ENCODE measurements at places on chromosomes 16 and 17.

DNA sequence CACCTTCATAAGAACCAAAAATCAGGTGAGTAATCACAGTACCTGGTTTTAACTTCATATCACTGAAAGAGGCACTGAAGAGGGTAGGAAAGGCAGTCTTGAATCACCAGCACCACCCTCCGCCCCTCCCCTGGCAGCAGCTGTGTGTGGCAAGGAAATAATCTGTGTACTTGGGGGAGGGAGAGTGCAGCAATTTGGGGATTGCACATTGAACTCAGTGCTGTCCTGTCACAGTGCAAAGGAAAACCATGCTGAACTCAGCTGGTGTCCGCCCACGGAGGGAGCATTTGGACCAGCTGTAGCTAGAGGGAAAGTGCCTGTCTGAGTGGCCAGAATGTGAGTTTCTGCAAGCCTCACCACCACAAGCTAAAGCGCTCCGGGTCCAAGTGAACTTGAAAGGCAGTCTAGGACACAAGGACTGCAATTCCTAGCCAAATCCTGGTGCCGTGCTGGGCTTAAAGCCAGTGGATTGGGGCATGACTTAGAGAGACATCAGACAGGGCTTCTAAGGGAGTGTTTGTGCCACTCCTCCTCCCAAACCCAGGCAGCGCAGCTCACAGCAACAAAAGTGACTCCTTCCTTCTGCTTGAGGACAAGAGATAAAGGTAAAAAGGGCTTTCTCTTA, 39.7 kb upstream of the ALDH3A1 start:
- DNase-seq, result no peak

- DNase-seq, result no peak
These were observed 473.6 kb downstream of the CDH11 start for GRCh38 chr16:64648282-64648681.

DNA sequence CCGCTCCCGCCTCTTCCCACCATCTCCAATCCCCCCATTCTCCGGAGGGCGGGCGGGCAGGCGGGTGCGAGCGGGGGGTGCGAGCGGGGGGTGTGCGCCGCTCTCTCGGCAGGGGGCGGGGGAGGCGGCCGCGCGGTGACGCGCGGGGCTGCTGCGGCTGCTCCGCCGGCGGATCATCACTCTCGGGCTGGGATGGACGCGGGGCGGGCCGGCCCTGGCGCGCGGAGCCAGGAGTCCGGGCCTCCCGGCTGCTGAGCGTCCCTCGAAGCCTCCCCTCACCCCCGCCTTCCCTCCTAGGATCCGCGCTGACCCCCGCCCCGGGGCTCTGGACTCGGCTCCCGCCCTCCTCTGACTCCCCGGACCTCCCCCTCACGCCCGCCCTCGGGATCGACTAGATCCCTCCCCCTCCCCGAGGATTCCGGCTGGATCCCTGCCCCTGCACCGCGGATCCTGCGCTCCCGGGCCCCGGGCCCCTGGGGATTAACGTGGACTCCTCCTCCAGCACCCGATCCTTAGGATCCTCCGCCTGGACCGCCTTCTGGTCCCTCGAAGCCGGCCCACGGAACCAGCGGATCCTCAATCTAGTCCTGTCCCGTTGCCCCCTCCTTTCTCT, 946 bp upstream of the TMEM256 start:
- DNase-seq, result no peak

DNA sequence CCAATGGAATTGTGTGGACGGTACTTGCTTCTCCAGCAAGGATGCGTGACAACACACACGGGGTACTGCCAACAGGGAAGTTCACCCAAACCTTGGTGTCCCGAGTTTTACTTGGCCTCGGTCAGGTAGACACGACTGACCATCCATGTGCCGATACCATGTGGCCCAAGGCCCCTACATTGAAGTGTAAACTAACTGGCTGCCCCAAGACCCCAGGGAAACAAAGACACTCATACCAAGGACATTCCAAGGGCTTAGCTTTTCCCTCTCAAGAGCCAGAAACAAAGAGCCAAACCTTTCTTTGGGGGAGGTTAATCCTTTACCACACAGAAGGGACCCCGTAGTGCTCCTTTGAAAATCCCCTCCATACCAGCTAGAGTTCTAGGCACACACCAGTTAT, 215.9 kb upstream of the TNRC6C start:
- DNase-seq, result no peak

DNA sequence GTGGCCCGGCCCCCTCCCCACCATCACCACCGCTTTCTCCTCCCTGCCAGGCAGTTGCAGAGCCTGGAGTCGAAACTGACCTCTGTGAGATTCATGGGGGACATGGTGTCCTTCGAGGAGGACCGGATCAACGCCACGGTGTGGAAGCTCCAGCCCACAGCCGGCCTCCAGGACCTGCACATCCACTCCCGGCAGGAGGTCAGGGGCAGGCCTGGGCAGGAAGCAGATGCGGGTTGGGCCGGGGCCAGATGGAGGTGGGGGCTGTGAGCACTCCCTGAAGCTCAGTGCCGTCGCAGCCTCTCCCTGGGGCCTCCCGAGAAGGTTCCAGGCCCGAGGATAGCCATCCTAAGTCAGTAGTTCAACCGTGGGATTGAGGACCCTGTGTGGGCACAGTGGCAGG, 14.2 kb upstream of the ADGRG3 start:
- no peak for DNase-seq

DNA sequence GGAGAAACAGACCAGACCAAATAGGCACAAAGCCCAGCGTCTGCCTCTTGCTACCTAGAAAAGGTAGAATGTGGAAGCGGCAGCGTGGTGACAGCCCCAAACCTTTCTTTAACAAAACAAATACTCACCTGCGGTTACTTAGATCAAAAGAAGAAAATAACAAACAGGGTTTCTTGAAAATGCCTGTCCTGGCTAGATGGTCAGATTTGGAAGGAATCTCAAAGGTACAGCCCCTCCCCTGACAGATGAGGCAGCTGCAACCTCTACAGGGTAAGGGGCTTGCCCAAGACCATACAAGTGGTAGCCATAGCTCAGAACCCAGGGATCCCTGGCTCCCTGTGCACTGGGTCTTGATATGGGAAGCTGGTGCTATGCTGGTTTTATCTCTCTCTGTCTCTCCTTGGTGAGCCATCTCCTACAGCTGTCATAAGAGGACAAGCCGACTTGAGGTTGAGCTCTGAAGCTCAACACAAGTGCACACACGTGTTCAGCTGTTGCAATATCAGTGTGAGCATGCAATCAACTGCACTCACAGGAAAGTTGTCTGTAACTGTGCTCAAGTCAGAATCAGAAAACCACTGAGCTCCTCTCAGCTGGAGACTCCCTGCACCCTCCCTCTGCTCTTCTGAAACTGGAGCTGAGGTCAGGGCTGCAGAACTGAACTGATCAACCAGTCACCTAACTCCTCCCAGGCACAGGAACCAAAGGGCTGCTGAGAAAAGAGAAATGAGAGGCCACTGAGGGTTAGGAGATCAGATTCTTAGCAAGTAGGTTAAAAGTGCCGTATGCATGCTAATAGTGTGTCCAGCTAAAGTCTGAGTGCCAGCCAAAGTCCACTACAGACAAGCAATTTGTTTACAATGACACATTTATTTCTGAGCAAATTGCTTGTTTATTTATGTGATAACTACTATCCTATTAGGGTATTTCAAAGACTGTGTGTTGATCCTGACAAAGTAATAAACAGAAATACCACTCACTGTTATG, 6.1 kb upstream of the RNF157 start:
- no peak for DNase-seq

DNA sequence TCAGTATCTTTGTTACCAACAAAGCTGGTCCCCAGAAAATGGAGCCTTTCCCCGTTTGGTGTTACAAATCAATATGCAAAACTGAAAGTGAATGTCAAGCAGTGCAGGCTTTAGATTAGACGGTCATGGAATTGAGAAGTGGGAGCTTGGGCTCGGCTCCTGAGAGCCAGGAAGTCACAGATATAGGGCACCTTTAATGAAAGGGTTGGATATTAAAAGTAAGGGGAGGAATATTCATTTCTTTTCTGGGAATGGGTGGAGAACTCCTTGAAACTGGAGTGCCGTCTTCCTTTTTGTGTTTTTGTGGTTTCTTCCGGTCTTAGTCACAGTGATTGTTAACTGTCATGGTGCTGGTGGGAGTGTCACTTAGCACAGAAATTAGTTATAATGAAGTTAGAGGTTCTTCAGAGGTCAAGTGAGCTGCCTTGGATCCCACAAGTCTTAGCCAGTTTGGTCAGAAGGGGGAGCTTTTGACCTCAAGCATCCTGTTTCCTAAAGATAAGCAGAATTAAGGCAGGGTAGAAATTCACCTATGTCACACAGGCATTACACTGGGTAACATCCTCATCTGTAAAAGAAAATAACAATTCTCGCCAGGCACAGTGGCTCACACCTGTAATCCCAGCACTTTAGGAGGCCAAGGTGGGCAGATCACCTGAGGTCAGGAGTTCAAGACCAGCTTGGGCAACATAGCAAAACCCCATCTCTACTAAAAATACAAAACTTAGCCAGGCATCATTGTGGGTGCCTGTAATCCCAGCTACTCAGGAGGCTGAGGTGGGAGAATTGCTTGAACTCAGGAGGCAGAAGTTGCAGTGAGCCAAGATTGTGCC, 9.6 kb upstream of the EIF1 start:
- DNase-seq, result no peak

- DNase-seq, result no peak
These were observed 1.2 kb downstream of the ARHGAP44 start for GRCh38 chr17:12790249-12791106.

DNA sequence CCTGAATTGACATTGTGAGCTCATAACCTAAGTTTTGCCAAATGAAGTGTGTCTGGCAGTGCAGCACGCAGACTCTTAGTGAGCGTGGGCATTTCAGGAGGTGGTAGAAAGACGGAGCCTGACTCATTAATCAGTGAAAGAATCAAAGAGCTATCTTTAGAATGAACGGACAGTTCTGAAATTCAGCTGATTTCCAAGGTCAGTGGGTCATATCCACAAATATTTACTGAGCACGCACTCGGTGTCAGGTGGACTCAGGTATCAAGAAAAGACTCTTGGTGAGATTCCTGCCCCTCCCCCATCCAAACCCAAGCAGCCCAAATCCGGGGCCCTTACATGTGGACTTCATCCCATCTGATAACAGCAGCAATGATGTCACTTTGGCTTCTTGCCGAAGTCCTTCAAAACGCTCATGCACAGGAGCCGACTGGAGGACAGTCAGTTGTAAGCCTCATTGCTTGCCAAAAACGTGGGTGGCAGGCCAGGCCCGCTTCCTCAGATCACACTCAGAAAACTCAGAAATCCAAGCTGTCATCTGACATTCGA, 185.8 kb downstream of the HS3ST3A1 start:
- DNase-seq, result no peak

GRCh38 chr16:10070591-10070990, 111.6 kb downstream of the GRIN2A start:
- no peak for DNase-seq

DNA sequence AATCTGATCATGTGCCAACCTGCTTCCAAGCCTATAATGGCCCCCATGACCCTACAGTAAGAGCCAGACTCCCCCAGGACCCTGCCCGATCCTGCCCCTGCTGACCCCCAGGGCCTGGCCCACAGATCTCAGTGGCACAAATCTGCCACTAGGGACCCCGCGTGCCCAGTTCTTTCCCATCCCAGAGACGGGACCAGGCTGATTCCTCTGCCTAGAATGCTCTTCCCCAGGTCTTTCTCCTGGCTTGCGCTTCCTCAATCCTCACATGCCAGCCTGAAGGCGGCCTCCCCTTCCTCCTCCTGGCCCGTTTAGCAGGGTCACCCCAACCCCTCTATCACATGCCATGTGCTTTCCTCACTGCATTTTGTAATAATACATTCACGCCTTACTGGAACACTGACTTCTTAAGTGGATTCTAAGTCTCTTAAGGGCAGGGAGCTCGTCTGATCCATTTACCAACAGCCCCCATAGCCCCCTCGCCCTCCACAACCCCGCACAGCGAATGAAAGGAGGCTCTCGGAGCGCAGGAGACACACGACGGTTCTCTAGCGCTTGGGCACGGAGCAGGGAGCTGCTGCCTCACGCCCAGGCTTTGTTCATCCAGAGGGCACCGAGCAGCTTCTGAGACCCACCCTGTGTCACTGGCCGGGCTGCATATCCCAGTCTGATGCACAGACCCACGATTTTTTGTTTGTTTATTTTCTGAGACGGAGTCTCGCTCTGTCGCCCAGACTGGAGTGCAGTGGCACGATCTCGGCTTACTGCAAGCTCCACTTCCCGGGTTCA, 1.2 kb downstream of the TRIM65 start:
- no peak for DNase-seq

GRCh38 chr17:77345260-77345910, 204.6 kb downstream of the SEC14L1 start:
- no peak for DNase-seq

GRCh38 chr17:82507631-82508175, 11.8 kb upstream of the FOXK2 start:
- no peak for DNase-seq
